ENCODE measurements at places on chromosomes 12 and 14.

DNA sequence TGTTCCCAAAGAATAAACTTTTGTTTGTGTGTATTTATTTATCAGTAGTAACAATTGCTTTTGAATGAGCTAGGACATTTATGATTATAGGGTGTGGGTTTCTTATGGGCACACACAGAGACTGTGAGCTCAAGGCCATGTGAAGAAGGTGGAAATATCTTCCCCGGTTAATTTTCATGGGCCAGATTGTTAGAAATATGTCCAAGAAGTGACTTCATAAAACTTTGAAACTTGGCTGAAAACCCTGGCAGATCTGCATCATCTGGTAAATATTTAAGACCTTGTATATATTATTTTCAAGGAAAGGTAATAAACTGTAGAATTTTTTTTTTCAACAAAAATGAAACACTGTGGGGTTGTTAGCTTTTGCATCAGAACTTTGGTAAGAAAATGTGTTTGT lies 53.5 kb upstream of the RNU6-8 start:
- no peak for DNase-seq

DNA sequence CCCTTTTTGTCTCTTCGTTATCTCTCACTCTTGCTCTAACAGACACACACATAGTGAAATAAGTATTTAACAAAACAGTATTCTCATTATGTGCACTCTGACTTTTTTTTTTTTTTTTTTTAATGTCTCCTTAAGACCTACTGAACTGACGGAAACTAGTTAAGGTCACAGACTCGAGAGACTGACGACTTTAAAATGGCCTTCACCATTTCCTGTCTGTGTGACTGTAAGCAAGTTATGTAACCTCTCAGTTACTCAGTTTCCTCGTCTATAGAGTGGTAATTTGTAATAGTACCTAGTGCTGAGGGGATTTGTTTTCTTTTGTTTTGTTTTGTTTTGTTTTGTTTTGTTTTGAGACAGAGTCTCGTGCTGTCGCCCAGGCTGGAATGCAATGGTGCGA lies 284.8 kb downstream of the FBXL14 start:
- DNase-seq, result no peak

DNA sequence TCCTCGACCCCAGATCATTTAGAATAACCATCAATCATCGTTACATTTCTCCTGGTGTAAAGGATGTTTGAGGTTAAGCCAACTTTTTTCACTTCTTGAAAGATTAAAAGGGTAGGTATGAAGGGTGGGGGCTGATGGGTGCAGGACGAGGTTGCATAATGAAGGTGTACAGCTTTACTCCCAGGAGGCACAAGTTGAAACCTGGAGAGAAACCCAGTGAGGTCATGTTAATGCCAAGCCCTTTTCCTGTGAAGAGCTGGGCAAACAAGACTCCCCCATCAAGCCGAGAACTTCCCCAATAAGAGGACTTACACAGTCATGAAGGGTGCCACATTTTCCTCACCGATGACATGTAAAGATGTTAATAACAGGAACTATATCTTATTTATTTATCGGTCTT lies 84.3 kb downstream of the FZD10 start:
- no peak for DNase-seq

DNA sequence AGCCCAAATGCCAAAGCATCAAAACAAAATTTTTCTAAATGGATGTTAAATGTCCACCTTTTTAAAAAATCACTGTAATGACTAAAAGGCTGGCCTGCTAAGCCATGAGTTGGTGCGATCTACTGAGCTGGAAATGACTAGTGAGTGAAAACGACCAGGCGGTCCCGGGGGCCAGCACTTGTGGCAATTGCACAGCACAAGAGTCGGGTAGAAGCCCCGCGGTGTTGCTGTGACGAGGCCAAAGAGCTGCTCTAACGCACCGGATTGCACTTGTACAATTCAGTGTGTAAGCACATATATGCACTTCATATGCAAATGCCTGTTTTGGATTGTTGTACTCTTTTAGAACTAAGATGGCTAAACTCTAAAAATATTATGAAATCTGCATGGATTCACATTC lies 64.1 kb upstream of the DYNC1H1 start:
- no peak for DNase-seq

GRCh38 chr14:105363847-105364708 lies 34.3 kb upstream of the TEX22 start:
- no peak for DNase-seq

DNA sequence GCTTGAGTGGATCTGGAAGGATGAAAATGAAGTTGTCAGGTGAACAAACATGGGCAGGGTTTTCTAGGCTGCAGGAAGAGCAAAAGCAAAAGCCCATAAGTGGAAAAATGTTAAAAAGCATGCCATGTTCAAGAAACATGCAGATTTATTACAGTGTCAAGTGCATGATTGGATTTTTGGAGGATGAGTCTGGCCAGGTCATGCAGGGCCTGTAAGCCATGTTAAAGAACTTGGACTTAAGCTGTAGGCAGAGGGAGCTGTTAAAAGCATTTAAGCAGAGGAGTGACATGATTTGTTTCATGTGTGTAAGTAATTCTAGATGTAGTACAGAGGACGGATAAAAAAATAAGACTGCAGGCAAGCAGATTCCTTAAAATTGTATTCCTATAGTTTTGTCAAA lies 16.3 kb upstream of the SINHCAF start:
- no peak for DNase-seq

- no peak for DNase-seq
These were observed 4.1 kb downstream of the SIX6 start for GRCh38 chr14:60512973-60513571.

GRCh38 chr12:81859521-81859920 lies 100.4 kb upstream of the PPFIA2 start:
- DNase-seq, result no peak

- no peak for DNase-seq
These were observed 2.9 kb downstream of the TMEM63C start for GRCh38 chr14:77184396-77185092.

DNA sequence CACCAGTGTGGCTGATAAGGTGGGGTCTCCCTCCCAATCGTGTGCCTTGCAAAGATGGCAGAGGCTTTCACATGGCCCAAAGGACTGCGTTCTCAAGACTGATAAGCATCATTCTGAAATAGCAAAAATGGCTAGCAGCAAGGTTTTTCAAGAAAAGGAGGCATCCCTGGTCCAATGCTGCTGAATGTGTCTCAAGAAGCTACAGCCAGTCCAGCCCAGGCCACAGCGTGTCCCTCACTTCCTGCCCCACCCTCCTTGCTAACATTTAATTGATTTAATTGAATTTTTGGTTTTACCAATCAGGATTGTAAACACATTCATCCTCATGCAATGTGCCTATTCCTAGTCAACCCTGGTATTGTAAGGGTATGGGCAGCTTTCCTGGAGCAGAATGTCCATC lies 55.9 kb downstream of the C14orf132 start:
- no peak for DNase-seq

DNA sequence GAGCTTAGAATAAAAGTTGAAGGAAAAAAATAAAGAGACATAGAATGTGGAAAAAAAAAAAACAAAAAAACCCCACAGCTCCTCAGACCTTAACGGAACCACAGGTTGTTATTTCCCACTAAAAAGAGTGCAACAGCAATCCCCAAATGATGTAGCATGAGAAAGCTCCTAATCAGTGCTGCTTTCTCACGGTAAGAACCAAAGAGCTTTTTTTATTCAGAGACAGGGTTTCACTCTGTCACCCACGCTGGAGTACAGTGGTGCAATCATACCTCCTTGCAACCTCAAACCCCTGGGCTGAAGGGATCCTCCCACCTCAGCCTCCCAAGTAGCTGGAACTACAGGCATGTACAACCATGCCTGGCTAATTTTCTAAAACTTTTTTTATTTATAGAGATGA lies 13.3 kb downstream of the NDUFA12 start:
- no peak for DNase-seq

DNA sequence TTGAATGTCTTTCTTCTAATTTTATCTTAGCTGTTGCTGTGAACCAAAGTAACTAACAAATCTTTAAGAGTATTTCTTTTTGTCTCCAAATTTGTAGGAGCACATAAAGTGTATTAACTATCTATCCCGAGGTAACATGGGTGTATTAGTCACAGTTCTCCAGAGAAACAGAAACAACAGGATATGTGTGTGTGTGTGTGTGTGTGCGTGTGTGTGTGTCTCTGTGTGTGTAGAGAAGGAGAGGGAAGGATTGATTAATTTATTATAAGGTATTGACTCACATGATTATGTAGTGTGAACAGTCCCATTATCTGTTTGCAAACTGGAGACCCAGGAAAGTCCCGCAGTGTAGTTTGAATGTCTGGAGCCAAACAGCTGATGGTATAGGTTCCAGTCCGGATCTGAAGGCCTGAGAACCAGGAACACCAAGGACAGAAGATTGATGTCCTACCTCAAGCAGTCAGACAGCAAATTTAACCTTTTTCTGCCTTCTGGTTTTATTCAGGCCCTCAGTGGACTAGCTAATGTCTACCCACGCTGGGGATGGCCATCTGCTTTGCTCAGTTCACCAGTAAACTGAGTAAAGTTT lies 14.4 kb downstream of the G2E3 start:
- DNase-seq, result no peak

DNA sequence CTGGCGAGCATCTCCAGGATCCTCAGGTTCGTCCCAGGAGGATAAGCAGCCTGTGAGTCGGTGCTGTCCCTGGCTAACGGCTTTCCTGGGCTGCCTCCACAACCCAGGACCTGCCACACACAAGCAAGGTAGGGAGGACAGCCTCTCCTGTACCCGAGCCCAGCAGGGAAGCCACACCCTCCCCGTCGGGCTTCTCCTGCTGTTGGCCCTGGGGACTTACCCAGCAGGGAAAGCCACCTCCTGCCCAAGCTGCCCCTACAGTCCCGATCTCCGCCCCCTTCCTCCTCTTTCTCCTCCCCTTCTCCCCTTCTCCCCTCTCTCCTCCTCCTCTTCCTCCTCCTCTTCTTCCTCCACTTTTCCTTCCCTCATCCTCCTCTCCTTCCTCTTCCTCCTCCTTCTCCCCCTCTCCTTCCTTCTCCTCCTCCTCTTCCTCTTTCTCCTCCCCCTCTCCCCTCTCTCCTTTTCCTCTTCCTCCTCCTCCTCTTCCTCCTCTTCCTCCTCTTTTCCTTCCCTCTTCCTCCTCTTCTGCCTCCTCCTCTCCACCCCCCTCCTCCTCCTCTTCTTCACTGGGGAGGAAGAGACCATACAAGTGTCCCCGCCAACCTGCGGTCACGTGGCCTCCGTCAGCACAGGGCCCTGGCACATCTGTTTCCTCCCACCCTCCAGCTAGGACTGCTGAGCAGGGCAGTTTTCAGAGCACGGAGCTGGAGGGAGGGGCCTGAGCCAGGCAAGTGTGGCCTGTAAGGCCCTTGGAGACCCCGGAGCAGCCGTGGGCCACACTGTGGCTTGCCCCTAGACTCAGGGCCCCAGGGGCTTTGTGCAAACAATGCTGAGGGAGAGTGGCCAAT lies 17.3 kb upstream of the RFLNA start:
- DNase-seq, result no peak

- no peak for DNase-seq
These were observed 52.0 kb upstream of the OSBPL8 start for GRCh38 chr12:76611533-76611932.

DNA sequence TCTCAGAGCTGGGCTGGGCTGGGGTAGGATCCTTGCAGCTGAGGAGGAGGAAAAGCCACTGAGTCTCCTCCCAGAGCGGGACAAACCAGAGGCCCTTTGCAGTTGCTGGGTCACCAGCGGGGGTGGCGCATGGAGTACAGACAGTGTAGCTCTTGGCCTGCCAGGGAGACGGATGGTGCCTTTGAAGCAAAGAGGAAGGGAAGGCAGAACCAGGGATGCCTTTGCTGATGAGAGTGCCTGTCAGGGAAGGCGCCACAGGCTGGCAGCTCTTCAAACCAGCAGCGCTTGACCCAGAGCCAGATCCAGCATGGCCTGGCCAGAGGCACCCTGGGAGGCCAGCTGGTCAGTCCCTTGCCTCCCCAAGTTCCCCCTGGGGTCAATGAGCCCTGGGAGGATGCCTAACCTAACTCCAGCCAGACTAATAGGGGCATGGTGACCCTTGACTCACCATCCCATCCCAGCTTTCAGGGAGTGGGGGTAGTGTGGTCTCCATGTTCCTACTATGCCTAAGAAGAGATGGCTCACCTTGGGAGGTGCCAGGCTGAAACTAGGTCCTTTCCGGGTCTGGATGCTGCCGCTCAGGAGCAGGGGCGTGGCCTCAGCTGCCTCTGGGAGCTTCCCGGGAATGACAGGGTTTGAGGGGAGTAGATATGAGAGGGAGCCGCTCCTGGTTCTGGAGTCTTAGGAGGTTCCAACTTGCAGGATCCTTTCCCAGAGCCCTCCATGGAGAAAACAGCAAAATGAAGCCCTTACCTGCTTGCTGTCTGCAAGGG lies 19.8 kb downstream of the VASH1 start:
- no peak for DNase-seq

DNA sequence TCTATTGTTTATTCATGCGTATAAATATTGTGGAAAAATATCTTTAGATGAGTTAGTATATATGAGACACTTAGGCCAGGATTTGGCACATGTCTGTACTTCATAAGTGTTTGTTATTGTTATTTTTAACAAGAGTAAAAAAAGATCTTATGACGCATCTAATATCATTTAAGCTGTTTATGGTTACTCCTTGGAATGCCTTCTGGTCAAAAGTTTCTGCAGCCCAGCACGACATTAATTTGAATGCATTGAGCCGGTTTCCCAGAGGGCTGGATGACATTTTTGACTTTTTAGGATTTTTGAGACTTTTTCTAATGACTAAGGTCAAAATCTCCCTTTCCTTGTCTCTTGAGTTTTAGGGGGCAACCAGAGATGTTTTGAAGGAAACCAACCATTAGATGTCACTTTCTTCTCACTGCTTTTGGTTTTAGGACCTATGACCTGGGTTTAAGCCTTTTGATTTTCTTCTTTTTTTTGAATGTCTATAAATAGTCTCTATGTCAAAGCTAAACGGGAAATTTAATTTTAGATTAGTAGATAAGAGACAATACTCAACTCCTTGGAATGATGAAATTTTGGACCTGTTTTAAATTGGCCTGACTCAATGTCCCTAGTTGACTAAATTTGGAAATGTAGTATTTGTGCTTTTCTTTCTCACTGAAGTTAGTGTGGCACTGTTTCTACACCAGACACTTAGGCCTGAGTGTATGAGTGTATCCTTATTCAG lies 215.5 kb downstream of the AEBP2 start:
- no peak for DNase-seq

GRCh38 chr12:95557625-95558024 lies 6.3 kb upstream of the USP44 start:
- no peak for DNase-seq

DNA sequence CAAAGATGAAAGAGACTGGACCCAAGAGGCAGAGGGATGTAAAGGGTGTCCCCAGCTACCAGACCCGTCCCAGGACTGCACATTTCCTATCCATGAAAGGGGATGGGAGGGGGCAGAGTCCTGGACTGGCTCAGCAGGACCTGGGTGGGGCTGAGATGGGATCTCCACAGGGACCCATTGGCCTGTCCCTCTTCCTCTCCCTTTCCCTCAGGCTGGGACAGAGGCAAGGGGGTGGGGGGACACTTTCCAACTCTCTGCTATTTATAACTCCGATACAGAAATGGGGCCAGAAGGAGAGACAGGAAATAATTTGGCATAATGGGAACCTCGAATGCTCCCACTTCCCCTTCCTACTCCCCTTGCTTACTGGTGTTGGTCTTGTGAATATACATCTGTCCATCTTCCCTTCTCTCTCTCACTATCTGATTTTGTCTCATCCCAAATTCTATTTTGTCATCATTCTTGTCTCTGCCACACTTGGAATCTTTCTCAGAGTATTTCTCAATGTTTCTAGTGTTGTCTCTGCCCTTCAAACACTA lies 1.1 kb upstream of the ITGA7 start:
- DNase-seq, result no peak

- no peak for DNase-seq
These were observed 512.2 kb downstream of the SLC16A7 start for GRCh38 chr12:60107992-60108391.

- DNase-seq, result no peak
These were observed 62.7 kb upstream of the OR10AD1 start for GRCh38 chr12:48265777-48266176.

GRCh38 chr12:16008421-16008824 lies 97.3 kb downstream of the DERA start:
- no peak for DNase-seq
